WTC11 (cell line): ENCODE measurements at places on chromosomes 13 and 19. TPM values are rescaled to one million over a fixed set of nuclear protein-coding genes. Genes with fewer than 3 reads are reported as not detected.

OR7C1 gene
- not detected in 3 replicates for total RNA-seq

ZNF426 gene
- 27.1 to 30.3 TPM (median 27.2 TPM) in 3 replicates for total RNA-seq

FSD1 gene
- total RNA-seq: 61.3 to 69.2 TPM (median 65.7 TPM) in 3 replicates

SMIM44 gene
- total RNA-seq: not detected in 3 replicates

THSD1 gene
- 0.30 to 0.46 TPM (median 0.39 TPM) in 3 replicates for total RNA-seq

KMT2B gene
- total RNA-seq: 53.6 to 66.6 TPM (median 58.1 TPM) in 3 replicates
